ENCODE measurements at places on chromosomes 6 and 20.
A peak's percentile ranks its signal among the peaks of the same experiment; 100 is the strongest.

- DNase-seq = no peak
These were observed 254.7 kb downstream of the ARHGAP18 start for GRCh38 chr6:129455126-129455769.

DNA sequence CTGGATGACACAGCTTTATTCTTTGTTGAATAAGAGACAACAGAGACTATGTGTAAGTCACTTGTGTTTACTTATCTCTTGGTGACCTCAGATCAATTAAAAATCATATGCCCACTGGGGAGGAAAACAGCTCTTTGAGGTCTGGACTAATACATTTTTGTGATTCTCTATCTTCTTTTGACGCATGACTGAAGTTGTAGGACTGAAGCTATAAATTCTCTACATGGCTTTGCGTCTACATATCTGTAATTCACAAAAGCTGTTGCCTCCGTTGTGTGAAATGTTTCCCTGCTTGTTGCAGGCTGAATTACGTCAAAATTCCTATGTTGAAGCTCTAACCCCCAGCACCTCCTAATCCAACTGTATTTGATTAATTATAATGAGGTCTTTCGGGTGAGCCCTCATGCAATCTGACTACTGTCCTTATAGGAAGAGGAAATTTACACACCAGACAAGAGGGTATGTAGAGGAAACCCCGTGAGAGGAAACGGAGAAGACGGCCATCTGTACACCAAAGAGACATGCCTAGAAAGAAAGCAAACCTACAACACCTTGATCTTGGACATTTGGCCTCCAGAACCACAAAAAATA, 481.6 kb downstream of the PRKN start:
- DNase-seq = peak; percentile 7

DNA sequence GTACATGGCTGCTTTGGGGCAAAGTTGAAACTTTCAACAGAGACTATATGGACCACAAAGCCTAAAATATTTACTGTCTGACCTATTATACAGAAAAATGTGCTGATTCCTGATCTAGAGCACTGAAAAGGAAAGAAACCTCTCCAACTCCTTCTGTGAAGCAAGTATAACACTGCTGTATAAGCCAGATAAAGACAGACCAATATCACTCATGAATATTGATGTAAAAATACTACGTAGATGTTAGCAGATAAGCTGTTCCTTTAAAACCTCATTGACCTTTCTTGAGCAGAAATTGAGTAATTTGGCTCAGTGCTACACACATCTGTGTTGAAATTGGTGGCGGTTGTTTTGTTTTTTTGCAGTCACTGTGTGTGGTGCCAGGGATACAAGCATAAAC, 69.9 kb upstream of the HDAC2 start:
- no peak for DNase-seq

DNA sequence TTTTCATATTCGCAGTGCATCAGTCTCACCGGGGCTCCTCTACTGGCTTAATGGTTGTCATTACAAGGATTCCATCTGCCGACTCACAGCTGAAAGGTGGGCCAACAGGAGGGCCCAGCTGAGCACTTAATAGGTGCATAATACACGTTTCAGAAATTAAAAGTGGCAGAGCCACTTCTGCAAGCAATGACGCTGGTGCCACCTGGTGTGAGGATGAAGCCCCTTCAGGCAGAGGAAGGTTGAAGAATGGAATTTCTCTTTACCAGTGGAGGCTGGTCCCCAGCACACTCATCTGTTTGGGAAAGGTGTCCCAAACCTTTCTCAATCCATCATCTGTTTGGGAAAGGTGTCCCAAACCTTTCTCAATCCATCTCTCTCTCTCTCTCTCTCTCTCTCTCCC, 8.2 kb upstream of the STMND1 start:
- no peak for DNase-seq

DNA sequence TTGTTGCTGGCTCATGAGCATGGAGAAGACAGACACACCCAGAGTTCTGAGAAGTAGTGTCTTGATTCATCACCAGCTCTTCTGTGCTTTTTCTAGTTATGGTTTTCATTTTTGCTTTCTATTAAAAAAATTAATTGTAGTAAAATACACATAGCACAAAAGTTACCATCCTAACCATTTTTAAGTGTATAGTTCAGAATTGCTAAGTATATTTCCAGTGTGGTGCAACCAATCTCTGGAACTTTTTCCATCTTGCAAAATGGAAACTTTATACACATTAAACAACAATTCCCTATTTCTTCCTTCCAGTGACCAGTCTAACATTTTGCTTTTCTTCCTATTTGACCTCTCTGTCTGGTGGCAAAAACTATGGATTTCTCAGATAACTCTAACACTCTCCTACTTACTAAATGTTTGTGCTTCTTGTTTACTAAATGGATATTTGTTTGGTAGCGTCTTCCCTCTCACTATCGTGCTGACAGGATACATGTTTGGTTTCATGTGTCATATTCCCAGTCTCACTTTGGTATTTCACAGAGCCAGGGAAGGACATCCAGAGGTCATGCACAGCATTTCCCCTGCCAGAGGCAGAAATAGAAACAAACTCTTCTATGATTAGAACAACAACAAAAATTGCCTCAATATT, 40.6 kb downstream of the TXLNB start:
- no peak for DNase-seq

DNA sequence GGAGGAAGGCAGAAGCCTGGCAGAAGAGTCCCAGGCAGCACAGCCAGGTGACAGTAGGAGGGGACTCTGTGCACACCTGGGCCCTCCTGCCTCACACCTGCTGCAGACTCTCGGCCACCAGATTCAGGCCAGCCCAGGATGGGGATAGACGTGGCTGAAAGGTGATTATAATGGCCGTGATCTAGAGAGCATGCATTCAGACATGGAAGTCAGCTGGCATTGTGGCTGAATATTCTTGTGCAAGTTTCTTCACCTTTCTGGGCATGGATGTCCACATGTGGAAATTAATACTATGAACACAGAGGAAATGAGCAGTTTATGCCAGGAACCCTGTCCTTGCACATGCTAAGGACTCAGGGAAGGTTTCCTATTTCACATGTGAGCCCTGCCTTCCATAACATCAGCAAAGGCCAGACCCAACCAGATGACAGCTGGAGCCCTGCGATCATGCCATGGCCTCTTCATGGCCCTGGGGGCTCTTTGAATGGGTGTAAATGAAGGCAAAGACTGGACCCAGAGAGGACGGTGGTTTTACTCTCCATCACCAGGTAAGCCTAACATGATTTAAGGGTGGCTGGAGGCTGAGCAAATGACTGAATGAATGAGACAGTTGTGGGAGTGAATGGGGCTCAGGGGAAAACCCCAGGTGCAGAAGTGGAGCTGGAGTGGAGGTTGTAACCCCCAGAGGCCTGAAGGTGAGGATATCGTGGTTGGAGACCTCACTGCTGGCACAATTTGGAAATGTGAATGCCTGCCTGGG, 2.7 kb upstream of the RAET1L start:
- DNase-seq = no peak

DNA sequence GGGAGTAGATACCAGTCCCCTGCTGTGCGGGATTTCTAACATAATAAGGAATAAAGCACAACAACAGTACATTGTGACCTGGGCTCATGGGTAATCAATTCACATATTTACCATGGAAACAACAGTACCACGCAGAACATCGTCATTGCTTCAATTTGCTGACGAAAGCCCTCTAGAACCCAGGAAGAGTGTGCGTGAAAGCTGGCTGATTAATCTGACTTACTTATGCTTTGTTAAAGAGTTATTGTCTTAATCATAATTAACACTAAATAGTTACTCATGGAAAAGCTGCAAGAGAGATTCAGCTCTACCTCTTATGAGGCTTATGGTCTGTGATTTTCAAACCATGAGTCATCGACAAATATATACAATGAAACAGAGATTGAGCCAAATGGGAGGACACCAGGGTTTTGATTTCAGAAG, 644.3 kb upstream of the AGPAT4 start:
- no peak for DNase-seq

GRCh38 chr6:149108038-149108748, 209.3 kb upstream of the TAB2 start:
- DNase-seq = no peak

- no peak for DNase-seq
These were observed 178.7 kb downstream of the DTNBP1 start for GRCh38 chr6:15484140-15484539.

DNA sequence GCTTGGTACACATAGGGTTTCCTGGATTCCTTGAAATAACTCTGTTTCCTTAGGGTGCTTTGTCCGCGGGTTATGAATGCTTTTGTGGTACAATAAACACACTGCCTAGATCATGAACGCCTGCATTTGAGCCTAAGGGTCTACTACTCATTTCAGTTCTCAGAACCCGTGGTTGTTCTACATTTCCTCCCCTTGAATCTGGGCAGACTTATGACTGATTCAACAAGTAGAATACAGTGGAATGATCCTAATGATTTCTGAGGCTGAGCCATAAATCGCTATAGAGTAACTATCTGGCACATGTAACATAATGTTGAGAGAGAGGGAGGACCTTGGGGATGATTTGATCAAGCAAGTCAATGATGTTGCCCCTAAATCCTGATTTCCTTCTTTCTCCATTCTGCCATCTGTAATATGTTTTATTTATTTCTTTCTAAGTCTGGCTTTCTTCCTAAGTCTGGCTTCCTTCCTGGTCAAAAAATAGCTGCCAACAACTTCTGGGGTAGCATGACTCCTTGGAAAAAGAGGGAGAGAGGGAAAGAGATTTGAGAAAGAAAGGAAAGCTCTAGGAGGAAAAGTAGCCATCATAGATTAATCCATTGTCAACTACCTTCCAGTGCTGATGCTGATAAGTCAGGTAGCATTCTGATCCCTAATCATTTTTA, 23.0 kb downstream of the ABRACL start:
- DNase-seq = no peak

GRCh38 chr6:62283796-62284411, 2.1 kb downstream of the KHDRBS2 start:
- peak; percentile 12 for DNase-seq

- no peak for DNase-seq
These were observed 113.3 kb downstream of the SLC16A10 start for GRCh38 chr6:111200350-111201243.

- DNase-seq = no peak
These were observed 9.8 kb upstream of the CBFA2T2 start for GRCh38 chr20:33480048-33480447.

DNA sequence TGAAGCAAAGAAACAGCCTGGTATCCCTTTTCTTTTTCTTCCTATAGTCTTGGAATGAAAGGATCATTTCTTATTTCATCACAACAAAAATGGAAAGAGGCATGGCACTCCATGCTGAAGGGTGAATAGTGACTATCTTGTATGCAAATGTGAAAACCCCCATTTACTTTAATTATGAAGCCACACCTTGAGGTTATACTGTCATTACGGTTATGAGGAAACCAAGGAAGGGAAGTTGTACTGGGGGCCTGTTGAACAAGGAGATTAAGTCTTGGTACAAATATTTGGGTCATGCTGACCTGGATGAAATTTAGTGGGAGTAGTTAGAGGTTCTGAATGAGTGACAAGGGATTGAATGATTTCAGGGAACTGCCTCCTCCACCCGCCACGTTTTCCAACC, 8.7 kb upstream of the STXBP5 start:
- DNase-seq = no peak

DNA sequence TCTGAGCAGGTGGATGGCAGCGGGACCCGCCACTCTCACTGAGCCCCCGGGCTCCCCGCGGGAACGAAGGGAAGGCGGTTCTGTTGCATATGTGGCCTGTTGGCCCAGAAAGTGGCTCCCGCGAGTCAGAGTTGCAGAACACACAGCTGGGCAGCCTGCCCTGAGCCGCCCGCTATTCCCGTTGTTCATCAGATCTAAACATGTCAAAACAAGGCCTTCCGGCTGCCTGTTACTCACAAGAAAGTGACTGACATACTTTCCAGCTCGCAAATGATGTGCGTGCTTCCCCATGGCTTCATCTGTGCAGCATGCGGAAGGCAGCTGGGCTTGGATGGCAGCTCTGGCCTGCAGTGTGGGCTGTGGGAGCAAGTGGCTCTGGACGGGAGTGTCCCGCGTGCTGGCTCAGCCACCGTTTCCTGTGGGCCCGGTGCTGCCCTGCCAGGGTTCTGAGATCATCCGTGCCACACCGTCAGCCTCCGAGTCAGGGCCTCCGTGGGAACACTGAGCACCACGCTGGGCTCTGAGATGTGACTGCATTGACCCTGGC, 227.3 kb downstream of the ERMARD start:
- DNase-seq = no peak

DNA sequence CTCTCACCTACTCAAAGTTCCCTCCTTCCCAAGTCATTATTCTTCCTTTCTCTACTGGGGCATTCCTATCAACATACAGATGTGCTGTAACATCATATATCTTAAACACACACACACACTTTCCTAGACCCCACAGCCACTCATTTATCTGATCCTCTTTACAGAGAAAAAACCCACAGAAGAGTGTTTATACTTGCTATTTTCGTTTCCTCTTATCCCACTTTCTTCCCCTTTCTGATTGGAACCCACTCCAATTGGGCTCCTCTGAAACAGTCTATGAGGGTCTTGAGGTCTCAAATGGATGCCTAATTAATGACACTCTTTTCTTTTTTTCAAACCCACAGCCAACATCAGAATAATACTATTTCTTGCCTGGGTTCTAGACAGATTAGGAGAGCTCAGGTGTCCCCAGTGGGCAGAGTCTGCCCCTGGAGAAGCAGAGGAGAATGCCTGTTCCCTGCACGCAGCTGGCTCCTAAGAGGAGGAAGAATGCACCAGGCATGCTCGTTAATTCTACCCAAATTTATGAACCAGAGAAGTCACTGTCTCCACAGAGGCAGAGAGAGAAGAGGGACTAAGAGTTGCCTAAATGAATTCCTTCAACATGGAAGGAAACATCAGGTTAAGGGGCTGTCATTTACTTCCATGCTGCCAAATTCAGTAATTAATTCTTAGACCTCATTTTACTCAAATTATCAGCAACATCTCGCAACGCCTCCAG, 65.9 kb downstream of the CRYBG1 start:
- DNase-seq = no peak

- DNase-seq = no peak
These were observed 13.5 kb downstream of the SLC17A5 start for GRCh38 chr6:73640179-73640750.

- DNase-seq = peak; percentile 98
These were observed 76.3 kb downstream of the TMEM170B start for GRCh38 chr6:11613858-11614257.

- DNase-seq = no peak
These were observed 39.5 kb upstream of the THBS2 start for GRCh38 chr6:169293196-169293595.

GRCh38 chr6:166942393-166943168, 13.8 kb downstream of the RNASET2 start:
- no peak for DNase-seq

DNA sequence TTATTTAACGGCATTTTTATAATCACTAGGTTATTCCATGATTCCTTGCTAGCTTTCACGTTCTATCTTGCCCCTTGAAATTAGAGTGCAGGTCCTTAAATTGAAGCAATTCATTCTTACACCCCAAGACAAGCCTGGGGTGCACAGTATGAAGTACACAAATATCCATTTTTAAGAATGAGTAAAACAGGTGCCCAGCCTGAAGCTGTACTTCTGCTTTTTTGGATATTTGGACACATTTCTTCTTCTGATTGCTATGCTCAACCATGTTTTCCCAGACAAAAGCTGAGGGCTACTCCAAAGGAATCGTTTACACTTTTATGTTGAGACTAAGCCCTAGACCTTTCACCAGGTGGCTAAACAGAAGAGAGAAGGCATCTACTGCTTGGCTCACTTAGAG, 7.9 kb upstream of the TAGAP start:
- no peak for DNase-seq
